NCI-H1092 (cell line): ENCODE measurements at places on chromosomes 5 and 9.

GRCh38 chr9:73173557-73174329 is 22.1 kb downstream of the ANXA1 start:
- DNase-seq = no peak

GRCh38 chr9:14992081-14992480 is 81.9 kb upstream of the FREM1 start:
- DNase-seq = no peak

DNA sequence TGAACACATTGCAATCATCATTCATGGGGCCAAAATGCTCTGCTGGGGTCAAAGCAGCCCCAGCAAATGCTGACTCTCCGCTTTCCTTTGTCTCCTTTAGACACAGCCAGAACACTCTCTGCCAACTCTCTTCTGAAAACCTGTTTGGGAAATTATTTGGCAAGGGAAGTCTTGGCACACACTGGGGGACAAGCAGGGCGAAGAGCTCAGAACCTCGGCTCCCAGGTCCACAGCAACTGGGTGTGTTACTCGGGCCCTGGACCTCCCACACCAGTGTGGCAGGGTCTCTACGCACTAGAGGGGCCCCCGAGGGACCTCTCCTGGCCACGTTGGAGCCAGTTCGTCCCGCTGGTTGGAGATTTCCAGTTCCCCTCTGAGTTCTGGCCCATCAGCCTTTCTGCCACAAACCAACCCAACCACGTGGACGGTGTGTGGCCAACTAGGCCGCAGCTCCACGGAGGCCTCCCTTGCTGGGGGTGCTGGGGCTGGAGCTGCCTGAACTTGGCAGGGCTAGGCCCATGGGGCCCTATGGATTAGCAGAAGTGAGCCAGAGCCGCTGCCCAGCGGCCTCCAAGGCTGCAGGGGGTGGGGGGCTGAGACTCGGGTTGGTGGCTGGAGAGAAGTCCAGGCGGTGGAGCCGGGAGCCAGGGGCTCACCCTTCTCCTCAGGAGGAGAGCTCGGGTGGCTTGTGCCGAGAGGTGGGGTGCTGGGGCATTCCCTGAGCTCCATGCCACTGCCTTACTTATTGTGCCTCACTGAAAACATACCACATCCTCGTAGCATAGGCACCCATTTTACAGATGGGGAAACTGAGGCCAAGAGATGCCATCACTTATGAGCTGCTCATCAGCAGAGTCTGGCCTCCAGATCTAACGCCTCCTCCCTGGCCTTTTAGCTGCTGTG is 46.8 kb upstream of the RNU6ATAC start:
- DNase-seq = no peak

DNA sequence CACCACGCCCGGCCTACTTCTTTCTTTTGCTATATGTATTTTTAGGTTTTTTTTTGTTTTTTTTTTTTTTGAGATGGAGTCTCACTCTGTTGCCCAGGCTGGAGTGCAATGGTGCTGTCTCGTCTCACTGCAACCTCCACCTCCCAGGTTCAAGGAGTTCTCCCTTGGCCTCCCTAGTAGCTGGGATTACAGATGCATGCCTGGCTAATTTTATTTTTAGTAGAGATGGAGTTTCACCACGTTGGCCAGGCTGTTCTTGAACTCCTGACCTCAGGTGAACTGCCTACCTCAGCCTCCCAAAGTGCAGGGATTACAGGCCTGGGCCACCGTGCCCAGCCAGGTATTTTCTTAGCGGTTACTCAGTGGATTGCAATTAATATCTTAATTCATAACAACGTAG is 23.9 kb upstream of the C5orf24 start:
- DNase-seq = no peak

DNA sequence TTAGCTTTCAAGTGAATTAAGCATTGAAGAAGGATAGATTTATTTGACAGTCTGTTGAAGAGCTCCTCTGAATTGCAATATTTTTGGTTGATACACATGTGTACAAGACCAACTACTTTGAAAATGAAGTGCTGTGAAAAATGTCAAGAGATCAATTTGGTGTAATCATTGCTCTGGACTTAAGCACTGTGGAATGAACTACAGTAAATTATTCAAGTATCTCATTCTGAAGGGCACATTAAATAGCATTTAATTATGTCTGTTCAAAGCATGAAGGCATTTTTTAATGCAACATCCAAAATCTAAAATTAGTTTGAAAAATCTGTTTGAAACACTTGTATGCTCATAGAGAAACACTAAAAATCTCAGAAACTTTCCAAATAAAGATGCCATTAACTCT is 107.5 kb downstream of the CDH18 start:
- DNase-seq = no peak

- DNase-seq = no peak
These were observed 727.9 kb upstream of the SEMA6A start for GRCh38 chr5:117302473-117302872.

DNA sequence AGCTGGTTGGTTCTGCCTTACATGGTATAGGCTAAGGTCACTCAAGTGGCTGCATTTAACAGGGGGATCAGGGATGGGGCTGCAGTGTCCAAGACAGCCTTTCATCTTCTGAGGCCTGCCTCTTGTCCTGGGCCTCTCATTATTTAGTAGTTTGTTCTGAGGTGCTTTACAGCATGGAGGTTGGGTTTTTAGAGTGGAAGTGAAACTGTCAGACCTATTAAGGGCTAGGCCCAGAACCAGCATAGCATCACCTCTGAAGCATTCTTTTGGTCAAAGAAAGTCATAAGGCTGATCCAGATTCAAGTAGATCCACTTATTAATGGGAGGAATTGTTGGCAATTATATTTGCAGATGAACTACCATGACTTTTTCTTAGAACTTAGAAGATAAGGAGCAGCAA is 146.0 kb upstream of the NMUR2 start:
- DNase-seq = no peak

- no peak for DNase-seq
These were observed 254.3 kb upstream of the NFIL3 start for GRCh38 chr9:91677822-91678436.

DNA sequence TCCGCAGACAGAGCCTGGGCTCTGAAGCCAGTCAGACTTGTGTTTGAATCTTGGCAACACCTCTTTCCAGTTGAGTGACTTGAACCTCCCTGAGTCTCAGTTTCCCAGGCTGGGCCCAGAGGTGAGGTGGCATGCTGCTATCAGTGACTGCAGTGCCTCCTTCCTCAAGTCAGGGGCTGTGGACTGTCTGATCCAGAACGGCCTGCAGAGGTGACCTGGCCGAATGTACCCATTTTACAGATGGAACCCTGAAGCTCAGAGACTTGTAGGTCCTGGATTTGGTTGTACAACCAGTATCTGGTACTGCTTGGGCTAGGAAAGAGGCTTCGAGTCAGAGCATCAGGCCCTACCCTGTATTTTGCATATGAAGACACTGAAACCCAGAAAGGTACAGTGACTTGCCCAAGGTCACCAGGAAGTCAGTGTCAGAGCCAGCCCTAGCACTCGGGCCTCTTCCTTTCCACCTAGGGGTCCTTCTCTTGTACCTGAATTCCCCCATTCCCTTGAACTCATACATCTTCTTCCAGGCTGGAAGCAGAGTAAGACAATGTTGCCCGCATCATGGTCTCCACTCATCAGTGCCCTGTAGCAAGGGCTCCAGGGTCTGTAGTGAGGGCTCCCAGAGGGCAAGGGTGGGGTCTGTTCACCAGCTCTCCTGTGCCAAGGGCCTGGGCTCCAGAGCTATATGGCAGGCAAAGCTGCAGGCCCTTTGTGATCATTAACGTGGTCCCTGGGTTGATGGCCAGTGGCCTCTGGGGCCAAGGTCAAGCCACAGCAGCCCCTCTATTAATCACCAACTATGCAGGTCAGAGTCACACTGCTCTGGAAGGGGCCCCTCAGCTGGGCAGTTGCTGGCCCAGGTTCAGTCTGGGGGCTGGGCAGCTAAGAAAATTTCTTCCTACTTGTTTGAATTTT is 28.5 kb downstream of the GSN start:
- DNase-seq = no peak

- no peak for DNase-seq
These were observed 117.5 kb downstream of the ZNF608 start for GRCh38 chr5:124628721-124629596.

- DNase-seq = no peak
These were observed 10.3 kb downstream of the SEMA6A start for GRCh38 chr5:116564312-116564711.

DNA sequence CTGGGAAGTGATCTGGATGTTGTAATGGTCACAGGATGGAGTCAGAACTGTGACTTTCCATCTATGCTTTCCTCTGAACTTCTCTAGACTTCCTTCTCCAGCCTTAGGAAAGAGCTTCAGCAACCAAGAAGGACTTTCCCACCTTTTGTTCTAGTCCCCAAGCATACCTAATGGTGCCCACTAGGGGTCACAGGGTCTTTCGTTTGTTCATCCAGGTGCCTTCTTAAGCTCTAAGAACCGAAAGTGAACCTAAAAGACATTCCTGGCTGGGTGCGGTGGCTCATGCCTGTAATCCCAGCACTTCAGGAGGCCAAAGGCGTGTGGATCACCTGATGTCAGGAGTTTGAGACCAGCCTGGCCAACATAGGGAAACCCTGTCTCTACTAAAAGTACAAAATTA is 1.8 kb upstream of the WNT8A start:
- no peak for DNase-seq

- DNase-seq = no peak
These were observed 1369.8 kb upstream of the CDH9 start for GRCh38 chr5:28408186-28408585.

DNA sequence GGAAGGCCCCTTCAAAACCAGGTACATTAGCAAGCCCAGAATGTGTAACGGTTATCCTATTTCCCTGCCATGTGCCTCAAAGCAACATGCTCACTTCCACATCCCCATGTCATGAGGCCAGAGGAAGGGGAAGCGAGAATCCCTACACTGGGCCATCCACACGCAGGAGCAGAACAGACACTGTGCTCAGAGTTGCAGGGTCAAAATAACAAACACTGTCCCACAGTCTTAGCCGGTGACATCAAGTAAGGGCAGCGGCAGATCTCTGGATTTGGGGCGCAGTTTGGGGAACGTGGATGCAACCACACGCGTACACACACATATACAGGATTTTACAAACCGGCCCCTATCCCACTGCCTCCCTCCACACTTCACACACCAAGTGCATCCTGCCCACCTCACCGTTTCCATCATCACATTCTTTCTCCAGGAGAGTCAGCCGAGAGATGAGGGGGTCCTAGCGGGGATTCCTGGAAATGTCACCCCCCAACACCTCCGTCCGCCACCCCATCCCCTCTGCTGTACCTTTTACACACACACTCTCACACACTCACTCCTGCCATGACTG is 776 bp downstream of the APBA1 start:
- DNase-seq = no peak

- no peak for DNase-seq
These were observed 159.8 kb downstream of the PALM2AKAP2 start for GRCh38 chr9:109939698-109940342.

DNA sequence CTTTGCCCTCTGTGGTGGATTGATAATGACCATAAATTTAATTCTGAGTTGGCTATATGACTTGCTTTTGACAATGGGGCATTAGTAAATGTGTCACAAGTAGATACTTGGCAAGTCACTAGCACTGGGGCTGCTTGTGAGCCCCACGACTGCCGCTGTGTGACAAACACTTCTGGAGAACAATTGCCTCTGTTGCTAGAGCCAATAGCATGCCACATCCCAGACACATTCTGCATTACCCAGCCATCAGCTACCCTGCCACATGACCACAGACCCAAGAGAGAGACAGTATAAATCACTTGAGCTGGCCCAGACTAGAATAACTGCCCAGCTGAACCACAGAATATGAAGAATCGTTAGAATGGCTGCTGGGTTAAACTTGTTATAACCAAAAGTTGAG is 753.2 kb upstream of the DMAC1 start:
- DNase-seq = no peak

- no peak for DNase-seq
These were observed 30.8 kb upstream of the UNC5A start for GRCh38 chr5:176779537-176779936.

GRCh38 chr5:135596157-135596763 is 17.5 kb upstream of the CXCL14 start:
- no peak for DNase-seq
